Type B pancreatic cell (in vitro differentiated cells): ENCODE measurements at places on chromosomes 4 and X.

GRCh38 chr4:70666369-70666768 lies at the start of gene JCHAIN:
JCHAIN (minus strand) TSS chr4:70666508; CDS start chr4:70666490, 18 bp downstream.
- no peaks in the 10 kb centered on the region for H3K36me3 ChIP-seq
- DNase-seq = no peak
- H3K4me3 ChIP-seq = no peak within 1 kb of the TSS

DNA sequence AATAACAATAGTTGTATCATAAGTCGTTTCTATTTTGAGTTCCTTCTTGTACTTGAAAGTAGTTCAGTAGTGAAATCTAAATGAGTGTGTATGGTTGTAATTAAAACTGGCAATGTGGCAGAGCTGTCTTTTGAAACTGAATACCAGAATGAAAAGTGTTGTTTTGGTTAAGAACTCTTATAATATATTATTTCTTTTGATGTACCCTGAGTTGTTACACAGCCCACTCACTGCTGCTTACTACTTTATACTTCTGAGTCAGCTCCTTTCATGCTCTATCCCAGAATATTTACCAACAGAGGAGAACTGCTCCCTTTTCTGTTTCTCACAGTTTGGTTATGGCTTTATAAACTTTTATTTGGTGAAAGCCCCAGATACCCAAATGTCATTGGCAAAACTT lies 28.8 kb downstream of the FAM199X start:
- H3K36me3 ChIP-seq = no peaks in the 10 kb centered on the region
- no peak for DNase-seq
- no peaks in the 10 kb centered on the region for H3K4me1 ChIP-seq

- no peaks in the 10 kb centered on the region for H3K4me1 ChIP-seq
- no peaks in the 10 kb centered on the region for H3K36me3 ChIP-seq
- H3K4me3 ChIP-seq = no peak overlapping the region
These were observed 1.8 kb downstream of the PGAM4 start for GRCh38 chrX:77967631-77968030.

- peaks cover 11% of the 10 kb centered on the region for H3K36me3 ChIP-seq
- H3K27me3 ChIP-seq = no peaks in the 10 kb centered on the region
- peaks cover 23% of the 10 kb centered on the region for H3K4me1 ChIP-seq
- H3K4me3 ChIP-seq = no peak overlapping the region
- no peak for DNase-seq
These were observed 8.9 kb downstream of the ADD1 start for GRCh38 chr4:2852481-2852921.

- no peak overlapping the region for H3K4me3 ChIP-seq
- H3K36me3 ChIP-seq = peaks cover 19% of the 10 kb centered on the region
- no peak for DNase-seq
- peaks cover 3% of the 10 kb centered on the region for H3K4me1 ChIP-seq
These were observed 134.6 kb downstream of the KDM6A start for GRCh38 chrX:45007598-45007997.
